ENCODE measurements at places on chromosomes 4 and X.

DNA sequence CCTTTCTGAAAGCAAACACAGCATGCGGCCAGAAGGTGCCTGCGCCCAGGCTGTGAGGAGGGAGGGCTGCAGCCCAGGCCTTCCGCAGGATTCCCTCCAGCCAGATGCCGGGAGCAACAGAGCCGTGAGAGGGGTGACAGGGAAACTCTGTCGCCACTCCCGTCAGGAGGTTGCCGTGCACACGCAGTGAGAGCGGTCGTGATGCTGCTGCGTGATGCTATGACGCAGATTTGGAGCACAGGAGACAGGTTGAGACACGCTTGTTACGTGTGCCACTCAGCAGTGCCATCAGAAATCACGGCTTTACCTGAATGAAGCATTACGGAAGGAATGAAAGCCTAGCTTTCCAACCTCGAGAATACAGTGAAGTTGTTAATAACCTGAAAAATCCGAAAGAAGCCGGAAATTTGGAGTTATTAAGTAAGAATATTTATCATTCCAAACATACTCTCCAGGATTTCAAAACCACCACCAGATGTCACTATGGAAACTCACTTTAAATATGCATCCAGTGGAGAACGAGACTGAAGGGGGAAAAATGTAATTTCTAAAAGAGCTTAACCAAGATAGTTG lies 54.4 kb downstream of the FAT1 start:
- DNase-seq: no peak

GRCh38 chr4:144820011-144820727 lies 174.2 kb downstream of the HHIP start:
- no peak for DNase-seq

DNA sequence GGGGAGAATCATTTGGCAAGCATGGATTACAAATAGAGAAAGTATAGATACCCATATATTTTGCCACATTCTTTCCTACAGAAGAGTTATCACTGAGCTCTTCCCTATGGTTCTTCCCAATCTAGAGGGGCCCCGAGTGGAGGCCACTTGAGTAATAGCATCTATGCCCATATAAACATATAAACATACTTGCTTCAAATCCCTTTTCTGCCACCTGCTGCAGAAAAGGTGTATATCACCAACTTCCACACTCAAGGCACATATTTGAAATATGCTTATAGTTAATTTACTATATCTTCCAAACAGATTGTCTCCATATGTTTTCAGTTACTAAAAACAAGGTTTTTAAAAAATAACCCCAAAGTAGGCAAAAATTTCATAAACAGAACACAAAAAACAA lies 642.8 kb upstream of the DIPK2B start:
- no peak for DNase-seq

DNA sequence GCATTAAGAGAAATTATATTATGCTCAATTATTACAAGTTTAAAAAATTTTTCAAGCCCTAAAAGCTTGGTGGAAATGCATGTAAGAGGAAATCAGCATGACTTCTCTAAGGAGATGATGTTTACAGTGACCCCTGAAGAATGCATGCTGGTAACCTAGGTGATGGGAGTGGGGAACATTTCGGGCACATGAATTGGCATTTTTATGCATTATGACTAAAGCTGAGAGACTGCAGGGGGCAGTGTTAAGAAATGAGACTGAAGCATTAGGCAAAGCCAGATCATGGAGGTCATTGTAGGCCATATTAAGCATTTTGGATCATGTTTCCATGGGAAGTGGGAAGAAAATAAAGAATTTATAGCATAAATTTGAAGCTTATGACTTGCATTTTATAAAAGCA lies 421.3 kb downstream of the FAT4 start:
- no peak for DNase-seq

- no peak for DNase-seq
Observed at GRCh38 chr4:91198951-91199350, 1071.8 kb downstream of the CCSER1 start.

DNA sequence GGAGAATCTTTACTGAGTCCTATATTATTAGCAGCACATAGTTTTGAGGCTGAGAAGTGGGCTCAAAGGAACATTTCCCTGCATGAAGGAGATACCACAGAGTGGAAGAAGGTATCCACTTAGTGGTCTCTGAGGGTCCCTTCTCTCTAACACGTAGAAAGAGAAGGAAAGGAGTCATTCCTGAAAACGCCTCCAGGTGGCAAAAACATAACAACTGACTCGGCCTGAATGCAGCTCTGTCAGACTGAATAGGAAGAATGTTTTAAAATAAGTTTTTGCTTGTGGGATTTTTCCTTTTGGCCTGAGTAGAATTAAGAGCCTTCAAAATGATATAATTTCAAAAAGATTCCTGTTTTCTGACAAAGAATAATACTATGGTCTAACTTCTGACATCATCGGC lies 23.3 kb downstream of the RPGR start:
- no peak for DNase-seq

- no peak for DNase-seq
Observed at GRCh38 chrX:13936521-13937225, 93.0 kb downstream of the GEMIN8 start.

DNA sequence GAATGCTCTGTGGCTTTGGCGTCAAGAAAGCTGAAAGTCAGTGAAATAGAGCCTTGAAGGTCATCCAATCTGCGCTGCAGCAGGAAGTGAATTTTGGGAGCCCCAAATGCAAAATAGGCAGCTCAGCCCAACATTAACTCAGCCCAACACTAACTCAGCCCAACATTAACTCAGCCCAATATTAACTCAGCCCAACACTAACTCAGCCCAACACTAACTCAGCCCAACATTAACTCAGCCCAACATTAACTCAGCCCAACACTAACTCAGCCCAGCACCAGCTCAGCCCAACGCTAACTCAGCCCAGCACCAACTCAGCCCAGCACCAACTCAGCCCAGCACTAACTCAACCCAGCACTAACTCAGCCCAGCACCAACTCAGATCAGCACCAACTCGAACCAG lies 71.5 kb downstream of the SORBS2 start:
- DNase-seq: no peak

- DNase-seq: peak; percentile 47
Observed at GRCh38 chrX:103343105-103343504, 13.1 kb downstream of the TCEAL7 start.

DNA sequence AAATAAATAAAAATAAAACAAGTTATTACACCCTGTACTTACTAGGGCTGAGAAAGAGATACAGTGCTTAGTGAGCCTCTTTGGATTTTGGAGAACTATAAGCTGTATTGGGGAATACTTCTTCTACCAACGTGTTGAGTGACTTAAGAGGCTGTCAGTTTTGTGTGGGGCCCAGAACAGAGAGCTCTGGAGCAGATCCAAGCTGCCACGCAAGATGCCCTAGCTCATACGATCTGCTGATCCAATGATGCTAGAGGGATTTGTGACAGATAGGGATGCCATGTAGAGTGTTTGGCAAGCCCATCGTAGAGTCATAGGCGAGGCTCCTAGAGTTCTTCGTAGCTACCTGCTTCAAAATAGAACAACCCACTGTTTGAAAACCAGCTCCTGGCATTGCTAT lies 60.3 kb upstream of the KLF3 start:
- no peak for DNase-seq

DNA sequence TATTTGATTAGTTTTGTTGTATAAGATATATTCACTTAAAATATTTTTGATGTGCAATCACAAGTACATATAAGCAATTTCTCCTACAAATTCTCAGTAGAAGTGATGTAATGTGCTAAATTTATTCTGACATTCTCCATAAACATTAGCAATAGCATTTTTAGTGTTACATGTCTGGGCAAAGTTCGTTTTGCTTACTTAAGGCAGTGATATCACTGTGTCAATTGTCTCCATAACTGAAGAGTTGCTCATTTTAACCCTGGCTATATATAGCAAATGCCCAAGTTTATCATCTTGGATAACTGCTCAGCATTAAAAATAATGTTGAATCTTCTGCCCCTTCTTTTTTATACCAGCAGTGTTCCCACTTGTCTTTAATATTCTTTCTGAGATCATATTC lies 340.0 kb upstream of the NDST4 start:
- no peak for DNase-seq

DNA sequence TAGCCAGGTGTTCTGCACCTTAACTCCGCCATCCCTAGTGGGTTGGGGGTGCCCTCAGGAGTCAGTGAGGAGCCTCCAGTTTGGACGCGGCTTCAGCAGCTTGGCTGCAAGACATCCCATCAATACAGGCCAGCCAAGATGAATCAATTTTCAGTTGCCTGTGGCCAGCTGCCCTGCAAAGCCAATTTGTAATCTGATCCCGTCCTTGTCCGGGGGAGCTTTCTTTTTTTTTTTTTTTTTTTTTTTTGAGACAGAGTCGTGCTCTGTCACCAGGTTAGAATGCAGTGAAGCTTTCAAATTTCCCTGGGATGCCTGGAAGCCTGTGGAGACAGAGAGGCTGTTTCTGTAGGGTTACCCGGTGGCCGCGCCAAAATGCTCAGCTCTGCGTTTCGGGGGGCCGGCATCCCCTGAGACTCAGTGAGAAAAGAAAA lies 192.5 kb downstream of the ASMT start:
- DNase-seq: no peak

DNA sequence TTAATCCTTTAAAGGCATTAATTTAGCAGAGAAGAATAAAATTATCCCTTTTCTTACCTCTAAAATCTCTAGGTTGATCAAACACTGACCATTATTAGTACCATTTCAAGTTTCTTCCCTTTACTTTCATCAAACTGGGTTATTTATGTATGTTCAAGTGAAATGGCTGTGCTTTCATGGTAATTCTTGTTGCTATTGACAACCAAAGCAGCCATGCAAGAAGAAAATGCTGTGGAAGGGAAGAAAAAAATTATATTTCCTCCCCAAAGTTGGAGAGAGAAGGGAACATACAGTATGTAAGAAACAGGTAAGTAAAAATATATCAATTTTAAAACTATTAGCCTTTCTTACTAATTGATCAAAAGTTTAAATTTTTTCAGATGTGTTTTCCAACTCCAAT lies 16.2 kb downstream of the NPNT start:
- no peak for DNase-seq

GRCh38 chr4:40255393-40256281 lies 58.8 kb downstream of the RHOH start:
- no peak for DNase-seq

DNA sequence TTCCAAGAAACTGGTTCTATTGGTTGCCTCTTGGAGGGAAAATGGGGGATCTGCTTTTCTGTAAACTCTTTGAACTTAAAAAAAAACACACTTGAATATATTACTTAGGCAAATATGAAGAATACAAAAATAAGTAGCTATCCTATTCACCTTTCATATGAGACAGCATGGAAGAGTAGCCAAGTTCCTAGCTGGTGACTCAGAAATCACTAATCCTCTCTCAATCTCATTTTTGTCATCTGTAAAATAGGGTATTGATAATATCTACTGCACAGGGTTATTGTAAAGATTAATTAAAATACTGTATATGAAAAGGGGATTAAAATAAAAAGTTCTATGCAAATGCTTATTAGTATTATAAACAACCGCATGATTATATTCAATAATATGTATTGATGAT lies 12.7 kb downstream of the MGARP start:
- DNase-seq: no peak

- no peak for DNase-seq
Observed at GRCh38 chr4:83605744-83606172, 69.8 kb downstream of the GPAT3 start.

DNA sequence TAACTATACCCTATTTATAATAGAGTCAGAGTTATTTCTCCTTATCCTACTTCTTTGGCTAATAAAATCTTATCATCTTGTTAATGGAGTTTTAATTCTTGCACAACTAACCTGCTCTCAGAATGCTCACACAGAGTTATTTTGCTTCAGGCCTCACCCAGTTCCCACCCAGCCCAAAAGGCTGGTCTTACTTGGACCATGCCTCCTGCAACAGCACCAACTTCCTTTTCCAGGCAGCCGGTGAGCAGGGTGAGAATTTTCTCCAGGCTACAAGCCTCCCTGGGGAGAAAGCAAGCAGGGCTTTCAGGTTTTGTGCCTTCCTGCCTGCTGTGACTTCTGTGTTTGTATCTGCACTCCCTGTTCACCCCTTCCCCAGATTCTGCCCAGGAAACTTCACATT lies 29.1 kb upstream of the BANK1 start:
- DNase-seq: no peak

DNA sequence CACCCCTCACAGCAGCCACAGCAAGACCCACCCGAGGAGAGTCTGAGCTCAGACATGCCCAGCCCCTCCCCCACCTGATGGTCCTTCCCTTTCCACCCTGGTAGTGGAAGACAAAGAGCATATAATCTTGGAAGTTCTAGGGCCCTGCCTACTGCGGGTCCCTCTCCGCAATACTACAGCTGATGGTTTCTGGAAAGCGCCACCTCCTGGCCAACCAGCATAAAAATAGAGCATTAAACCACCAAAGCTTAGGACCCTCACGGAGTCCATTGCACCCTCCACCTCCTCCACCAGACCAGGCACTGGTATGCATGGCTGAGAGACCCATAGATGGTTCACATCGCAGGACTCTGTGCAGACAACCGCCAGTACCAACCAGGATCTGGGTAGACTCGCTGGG lies 78.2 kb downstream of the SH3BGRL start:
- no peak for DNase-seq

DNA sequence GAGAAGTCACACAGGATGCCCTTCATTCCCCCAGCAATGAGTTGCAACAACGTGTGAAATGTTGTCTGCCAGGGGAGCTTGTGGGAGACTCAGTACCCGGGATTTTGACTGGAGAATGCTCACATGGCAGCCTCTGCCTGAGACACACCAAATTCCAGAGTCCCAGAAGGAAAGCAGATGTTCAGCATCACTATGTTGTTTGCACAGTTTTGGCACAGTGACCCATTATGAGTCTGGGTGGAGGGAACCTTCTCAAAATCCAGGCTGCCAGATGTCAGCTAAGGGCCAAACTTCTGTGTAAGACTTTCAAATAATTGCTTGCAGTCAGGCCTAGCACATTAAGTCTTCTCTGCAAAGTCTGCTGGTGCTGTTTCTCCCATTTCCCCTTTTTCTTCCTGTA lies 1029.7 kb upstream of the TENM3 start:
- no peak for DNase-seq

DNA sequence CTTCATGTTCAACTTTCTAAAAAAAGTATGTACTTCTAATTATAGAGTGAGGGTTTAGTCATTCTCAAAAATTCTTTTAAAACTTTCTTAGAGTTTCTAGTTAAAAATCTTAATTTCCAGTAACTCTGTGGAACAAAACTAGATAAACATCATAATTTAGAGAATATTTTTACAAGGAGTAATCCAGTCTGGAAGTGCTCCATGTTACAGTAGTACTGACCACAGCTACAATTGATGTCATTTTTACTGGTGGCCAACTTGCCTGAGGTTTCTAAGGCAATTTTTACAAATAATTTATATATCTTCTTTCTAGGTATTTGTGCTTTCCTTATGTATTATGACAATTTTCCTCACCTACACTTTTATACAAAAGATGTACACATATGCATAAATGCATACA lies 490.4 kb downstream of the CENPC start:
- no peak for DNase-seq

All from activated T-cell treated with anti-CD3 and anti-CD28 coated beads, Interleukin-2, amount 50 U/mL, for 48 hours (primary cell).